Dermis microvascular lymphatic vessel endothelial cell (primary cell): ENCODE measurements at places on chromosomes 7 and 10. TPM values are rescaled to one million over a fixed set of nuclear protein-coding genes. Genes with fewer than 3 reads are reported as not detected.

SCIN gene
- total RNA-seq, result 0.13 TPM in 2 replicates

SRRM3 gene
- total RNA-seq, result 1.3 and 3.3 TPM in 2 replicates

MBL2 gene
- total RNA-seq, result not detected in 2 replicates

TCERG1L gene
- not detected in 2 replicates for total RNA-seq

- DNase-seq, result no peak
These were observed 141.1 kb downstream of the GRM3 start for GRCh38 chr7:86784765-86785164.

DNA sequence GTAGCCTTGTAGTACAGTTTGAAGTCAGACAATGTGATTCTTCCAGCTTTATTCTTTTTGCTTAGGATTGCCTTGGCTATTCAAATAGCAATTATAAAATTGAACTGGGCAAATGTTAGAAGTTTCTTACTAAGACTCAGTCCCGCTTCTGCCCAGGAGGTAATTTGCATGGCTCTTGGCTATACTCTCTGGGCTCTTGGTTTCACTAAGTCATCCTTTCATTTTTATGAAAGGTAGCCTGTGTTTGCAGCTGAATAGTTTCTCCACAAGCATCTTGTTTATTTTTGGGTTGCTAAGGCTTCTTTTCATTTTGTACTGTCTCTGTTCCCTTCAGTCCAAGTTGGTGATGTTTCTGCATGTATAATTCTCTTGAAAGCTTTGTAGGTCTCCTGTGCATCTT, 340.6 kb downstream of the SH2D4B start:
- DNase-seq, result no peak

DNA sequence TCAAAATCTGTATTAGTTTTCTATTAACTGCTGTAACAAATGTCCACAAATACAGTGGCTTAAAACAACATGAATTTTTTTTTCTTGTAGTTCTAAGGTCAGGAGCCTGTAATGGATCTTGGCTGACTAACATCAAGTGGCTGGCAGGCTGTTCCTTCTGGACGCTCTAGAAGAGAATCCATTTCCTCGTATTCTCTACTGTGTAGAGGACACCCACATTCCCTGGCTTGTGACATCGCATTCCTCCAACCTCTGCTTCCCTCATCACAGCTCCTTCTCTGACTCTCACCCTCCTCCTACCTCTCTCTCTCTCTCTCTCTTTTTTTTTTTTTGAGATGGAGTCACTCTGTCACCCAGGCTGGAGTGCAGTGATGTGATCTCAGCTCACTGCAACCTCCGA, 4.8 kb upstream of the CALHM1 start:
- no peak for DNase-seq

DNA sequence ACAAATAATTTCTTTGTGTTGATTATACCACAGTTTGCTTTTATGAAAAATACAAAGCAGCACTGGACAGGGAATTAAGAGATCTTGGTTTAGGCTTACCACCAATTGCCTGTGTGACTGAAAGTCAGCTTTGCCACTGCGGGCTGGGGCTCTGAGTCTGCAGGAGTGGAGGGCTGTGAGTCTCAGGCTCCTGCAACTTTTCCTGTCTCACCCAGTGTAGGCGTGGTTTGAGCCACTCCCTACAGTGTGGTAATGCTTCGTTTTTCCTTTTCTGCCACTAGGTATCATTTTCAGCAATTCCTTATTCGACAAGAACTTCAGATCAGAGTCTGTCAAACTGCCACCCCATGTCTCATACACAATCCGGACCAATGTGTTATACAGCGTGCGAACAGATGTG, 180.6 kb downstream of the ABCA13 start:
- no peak for DNase-seq

DNA sequence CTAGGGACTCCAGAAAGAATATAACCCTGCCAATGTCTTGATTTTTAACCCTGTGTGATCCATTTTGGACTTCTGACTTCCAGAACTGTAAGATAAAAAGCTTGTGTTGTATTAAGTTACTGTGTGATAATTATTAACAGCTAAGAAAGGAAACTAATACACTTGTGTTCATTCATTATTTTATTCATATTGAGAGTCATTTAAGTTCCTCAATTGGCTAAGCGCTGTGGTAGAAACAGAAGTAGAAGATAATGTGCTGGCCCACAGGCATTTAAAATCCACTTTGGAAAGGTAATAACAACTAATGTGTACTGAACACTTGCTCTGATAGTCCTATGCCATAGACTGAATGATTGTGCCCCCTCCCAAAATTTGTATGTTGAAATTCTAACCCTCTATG, 471.7 kb upstream of the GHITM start:
- no peak for DNase-seq
